ENCODE measurements at places on chromosomes 1 and 21. TPM values are rescaled to one million over a fixed set of nuclear protein-coding genes. Genes with fewer than 3 reads are reported as not detected.

The FOXD3 gene
- polyA plus RNA-seq = not detected

The HPDL gene
- 0.38 TPM for polyA plus RNA-seq

DNA sequence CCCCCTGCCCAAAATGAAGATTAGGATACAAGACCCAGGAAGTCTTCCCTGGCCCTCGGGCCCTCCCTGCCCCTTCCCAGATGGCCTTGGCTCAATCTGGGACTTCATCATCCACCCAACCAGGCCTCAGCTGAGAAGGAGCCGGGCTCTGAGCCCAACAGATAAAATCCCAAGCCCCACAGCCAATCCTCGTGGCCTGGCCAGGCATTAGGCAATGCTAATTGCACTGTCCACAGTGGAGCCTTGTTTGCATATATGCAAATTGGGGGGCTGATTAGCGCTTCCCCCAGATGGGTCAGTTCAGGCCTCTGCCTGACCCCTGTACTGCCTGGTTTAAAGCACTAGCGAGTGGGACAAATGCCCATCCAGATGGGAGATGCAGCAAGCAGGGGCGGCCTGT is 34.9 kb downstream of the IGSF21 start:
- DNase-seq = no peak

- no peak for DNase-seq
These were observed 37.5 kb upstream of the DNAJC11 start for GRCh38 chr1:6738987-6739676.

GRCh38 chr1:19468397-19468956 is 16.9 kb downstream of the CAPZB start:
- DNase-seq = no peak

- peak; percentile 6 for DNase-seq
These were observed 56.1 kb upstream of the CAMK1G start for GRCh38 chr1:209527372-209527771.

DNA sequence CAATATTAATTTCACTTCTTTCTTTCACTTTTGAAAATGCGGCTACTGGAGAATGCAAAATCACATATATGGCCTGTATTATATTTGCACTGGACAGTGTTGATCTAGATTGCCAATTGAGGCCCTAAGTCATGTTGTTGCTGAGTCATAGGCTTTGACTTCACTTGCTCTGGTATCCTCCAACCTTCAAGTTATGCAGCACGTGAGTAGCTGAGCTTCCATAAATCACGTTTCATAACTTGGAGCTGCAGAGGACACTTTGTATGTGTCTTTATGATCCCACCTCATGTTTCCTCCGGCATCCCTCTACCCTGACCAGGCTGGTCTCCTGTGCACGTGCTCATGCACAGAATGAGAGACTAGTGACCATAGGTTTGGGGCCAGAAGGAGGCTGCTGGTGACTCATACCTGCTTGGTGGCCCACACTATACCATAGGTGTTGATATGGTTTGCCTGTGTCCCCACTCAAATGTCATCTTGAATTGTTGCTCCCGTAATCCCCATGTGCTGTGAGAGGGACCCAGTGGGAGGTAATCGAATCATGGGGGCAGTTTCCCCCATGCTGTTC is 103.0 kb upstream of the TSPAN2 start:
- DNase-seq = no peak

Data from BJ (cell line).